ENCODE measurements at places on chromosomes 16 and 17.
A peak's percentile ranks its signal among the peaks of the same experiment; 100 is the strongest.

DNA sequence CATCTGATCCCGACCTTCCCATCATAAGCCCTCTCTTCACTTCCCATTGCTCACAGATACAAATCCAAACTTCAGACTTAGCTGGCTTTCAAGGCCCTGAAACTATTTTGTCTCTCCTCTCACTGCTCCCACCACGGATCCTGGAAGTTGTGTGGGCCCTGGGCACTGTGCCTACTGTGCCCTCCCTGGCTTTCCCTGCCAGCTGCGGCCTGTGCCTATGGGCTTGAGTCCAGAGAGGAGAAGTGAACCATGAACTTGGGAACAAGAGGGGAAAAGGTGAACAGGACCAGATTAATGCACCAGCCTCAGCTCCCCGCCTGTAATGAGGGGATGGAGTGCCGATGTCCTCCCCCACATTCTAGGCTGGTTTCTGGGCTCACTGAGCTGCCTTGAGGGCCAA, 18.9 kb upstream of the KCNJ12 start:
- no peak for DNase-seq

DNA sequence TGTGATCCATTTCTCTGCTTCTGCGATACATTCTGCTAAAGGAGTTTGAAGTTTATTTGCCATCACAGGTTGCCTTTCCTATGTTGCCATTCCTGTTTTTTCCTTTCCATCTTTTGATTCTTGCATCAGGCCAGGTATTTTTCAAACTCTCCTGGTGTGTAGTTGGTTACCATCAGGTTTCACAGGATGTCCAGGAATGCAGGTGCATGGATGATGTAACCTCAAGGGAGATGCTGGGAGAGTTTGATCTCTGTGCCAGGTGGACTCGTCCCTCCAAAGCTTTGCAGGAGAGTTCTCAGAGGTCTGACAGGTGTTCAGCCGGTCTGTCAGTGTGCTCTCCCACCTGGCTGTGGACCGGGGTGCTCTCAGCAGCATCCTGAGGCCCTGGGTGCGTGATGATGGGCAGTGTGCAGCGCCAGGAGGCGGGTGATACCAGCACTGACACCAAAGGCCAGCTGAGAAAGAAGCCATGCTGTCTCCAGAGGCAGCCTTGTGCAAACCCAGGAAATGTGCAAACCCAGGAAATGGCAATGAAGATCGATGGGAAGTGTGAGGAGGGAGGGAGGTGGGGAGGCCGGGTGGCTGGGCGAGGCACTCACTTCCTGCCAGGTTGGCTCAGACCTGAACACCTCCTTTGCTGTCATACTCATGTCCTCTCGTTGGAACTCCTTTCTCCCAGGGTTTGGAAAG, 1.7 kb downstream of the ATP2C2 start:
- no peak for DNase-seq

DNA sequence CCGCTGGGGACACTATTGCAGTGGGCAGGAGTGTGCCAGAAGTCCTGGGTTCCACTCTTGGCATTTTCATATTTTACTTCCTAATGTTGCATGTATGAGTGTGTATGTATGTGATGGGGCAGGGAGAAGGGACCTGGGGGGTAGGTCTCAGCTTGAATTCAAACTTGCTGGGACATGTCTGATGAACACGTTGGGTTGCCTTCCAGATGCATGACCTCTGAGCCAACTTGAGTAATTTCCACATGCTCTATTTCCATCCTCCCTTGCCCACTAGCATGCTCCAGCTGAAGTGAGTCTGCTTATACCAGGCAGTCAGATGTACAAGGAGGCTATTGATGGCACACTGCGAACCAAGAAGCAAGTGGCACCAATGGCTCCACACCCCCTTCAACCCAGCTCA, 32.9 kb upstream of the SRSF1 start:
- no peak for DNase-seq

GRCh38 chr16:3993052-3993785, 112.7 kb upstream of the CREBBP start:
- DNase-seq: no peak

DNA sequence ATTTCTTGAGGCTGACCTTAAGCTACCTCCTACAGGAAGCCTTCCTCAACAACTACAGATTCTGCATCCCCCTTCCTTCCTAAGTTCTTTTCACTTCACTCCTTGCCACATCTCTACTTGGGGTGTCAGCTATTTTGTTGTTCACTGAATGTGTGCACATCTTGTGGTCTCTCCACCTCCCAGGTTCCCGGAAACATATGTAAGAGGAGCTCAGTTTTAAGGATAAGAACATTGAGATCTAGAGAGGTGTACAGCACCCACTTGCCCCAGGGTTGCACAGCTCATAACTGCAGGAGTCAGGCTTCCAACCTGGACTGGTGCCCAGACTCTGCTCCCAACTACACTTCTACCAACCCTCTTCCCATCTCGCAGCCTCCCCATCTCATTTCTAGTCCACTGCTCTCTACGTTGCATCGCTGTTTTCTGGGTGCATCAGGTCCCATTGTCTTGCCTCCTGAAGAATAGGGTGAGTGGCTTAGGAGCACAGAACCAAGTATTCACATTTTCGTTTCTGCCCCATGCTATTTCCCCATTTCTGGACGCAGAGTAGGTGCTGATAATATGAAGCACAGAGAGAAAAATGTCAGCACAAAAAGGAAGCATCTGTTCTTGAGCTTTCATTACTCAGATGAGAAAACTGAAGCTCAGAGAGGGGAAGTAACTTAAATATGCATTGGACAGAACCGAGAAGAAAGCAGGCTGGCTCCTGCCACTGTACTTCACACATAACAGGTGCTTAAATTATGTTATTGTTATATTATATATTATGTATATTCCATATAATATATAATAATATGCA, 292.0 kb upstream of the CCL2 start:
- no peak for DNase-seq

DNA sequence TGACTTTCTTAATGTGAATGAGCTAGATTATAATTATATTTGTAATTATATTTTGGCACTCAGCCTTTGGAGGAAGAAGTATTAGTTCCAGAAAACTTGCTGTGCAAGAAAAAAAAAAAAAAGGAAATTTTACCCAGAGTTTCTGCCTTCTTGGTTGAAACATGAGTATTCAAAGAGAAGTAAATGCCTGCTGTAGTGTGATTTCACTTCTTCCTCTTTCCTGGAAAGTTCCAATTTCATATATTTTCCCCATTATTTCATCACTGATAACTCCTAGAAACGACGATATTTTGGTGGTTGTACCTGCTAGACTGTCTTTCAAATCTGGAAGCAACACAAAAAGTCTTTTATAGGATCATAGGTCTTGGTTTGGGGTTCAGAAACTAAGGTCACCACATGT, 20.4 kb upstream of the MPHOSPH6 start:
- no peak for DNase-seq

DNA sequence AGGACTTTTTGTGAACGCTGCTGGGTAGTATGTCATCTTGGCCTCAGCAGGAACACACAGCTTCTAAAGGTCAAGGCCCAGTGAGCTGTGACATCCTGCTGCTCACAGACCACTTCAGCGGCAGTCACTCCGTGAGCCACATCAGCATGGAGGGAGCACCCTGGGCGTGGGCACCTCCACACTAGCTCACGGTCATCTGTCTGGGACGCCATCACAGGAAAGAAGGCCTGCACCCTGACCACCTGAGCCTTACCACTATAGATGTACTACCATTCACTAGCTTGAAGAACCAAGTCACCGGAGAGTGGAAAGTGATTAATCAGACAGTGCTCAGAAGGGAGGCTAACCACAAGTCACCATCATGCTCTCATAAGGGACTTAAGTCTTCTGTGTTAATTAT, 3.3 kb downstream of the AXIN1 start:
- DNase-seq: no peak

- DNase-seq: no peak
Measured at GRCh38 chr17:67256075-67256732, 11.2 kb upstream of the HELZ start.

GRCh38 chr17:9356488-9356911, 219.1 kb downstream of the STX8 start:
- DNase-seq: no peak

DNA sequence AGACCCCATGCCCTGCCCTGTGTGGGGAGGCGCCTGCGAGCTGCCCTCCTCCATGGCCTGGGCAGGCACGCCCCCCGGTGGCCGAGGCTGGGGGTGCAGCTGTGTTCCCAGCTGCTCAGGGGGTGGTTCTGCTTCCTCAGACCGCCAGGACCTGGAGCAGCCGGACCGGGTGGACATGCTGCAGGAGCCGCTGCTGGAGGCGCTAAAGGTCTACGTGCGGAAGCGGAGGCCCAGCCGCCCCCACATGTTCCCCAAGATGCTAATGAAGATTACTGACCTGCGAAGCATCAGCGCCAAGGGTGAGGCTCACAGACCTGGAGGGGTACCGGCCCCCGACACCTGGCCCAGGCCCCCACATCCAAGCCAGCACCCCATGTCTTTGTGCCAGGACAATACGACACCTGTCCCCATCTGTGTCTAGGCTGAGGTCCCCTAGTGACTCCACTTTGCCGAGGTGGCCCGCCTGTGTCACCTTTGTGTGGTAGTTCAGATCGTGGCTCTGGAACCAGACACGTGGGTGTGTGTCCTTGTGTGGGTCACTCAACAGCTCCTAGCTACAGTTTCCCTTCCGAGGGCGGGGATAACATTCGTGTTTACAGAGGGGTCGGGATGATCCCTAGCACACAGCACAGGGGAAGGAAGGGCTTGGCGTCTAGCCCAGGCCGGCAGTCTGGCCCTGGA, 9.3 kb downstream of the GJD3 start:
- peak; percentile 58 for DNase-seq

DNA sequence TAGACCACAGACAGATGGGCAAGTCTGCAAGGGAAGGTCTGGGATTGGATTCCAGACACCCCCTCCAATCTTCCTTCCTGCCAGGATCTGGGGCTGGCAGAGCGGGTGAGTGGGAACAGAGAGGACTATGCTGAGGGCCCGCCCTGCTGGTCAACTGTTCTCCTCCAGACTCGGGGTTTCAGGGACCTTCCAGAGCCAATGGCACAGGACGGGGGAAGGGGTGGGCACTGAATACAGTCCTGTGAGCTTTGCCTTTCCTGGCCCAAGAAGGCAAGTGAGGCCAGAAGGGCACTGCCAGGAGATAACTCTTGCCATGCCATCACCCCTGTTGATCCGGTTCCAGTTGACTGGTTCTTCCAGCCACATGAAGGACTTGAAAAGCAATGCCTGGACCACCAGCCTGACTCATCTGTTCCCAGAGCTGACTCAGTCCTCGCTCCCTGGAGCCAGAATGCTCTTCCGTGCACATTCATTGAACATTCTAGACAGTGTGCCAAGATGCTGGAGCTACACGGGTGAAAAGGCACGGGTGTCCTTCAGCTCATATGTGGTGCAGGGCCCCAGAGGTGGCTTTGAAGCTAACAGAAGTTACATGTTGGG, 533 bp upstream of the MEFV start:
- DNase-seq: no peak

GRCh38 chr17:56597495-56597990, 4.0 kb downstream of the NOG start:
- no peak for DNase-seq

DNA sequence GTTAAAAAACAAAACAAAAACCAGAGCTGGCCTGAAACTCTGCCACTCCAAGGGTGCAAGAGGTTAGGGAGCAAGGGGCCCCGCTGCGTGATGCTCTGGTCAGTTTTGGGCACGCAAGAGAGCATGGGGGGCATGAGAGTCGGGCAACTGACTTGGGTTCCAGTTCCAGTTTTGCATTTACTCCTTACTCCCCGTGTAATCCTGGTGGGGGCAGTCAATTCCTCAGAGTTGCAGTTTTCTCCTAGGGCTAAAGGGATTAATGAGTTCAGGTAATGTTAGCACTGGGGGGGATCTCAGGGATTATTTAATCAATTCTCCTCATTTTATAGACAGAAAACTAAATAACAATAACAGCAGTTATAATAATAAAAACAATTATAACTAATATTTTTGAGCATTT, 72.9 kb upstream of the PMFBP1 start:
- DNase-seq: no peak

DNA sequence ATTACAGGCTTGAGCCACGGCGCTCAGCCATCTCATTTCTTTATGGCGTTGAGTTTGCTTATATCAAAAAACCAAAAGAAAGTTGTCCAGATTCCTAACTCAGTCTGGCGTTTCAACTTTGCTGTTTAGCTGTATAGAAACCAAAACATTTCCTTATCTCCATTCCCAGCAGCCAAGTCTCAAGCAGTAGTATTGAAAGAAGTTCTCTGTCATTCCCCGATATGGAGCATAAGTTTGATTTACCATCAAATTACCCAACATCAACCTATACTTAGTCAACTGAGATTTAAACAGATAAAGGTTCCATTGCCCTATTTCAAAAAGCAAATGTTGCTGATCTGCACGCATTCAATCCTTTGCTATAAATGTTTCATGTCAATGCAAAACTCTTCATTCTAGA, 27.5 kb upstream of the RAB11FIP4 start:
- DNase-seq: no peak

- DNase-seq: no peak
Measured at GRCh38 chr17:78361225-78361701, 1.4 kb upstream of the SOCS3 start.

DNA sequence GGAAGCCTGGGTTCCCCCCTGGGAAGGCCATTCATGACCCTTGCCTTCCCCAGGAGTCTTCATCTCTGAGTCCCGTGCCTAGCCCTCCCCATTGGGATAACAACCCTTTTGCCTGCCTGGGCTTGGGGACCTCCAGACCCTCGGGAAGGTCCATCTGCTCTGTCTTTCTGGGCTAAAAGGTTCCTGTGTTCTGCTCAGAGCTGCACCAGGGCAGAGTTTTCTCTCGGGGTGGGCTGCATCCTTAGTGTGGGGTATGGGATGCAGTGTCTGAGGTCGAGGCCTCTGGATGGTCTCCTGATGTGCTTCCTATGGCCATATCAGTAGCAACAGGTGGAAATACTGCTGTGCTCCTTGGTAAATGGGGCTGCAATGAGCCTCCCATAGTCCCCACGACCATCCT, 22.9 kb upstream of the PLLP start:
- no peak for DNase-seq

GRCh38 chr16:30892670-30893416, 1.0 kb downstream of the BCL7C start:
- DNase-seq: no peak

GRCh38 chr16:3140603-3141427, 6.0 kb downstream of the ZNF213 start:
- DNase-seq: no peak

GRCh38 chr16:56372013-56372634, 53.2 kb downstream of the AMFR start:
- DNase-seq: no peak

DNA sequence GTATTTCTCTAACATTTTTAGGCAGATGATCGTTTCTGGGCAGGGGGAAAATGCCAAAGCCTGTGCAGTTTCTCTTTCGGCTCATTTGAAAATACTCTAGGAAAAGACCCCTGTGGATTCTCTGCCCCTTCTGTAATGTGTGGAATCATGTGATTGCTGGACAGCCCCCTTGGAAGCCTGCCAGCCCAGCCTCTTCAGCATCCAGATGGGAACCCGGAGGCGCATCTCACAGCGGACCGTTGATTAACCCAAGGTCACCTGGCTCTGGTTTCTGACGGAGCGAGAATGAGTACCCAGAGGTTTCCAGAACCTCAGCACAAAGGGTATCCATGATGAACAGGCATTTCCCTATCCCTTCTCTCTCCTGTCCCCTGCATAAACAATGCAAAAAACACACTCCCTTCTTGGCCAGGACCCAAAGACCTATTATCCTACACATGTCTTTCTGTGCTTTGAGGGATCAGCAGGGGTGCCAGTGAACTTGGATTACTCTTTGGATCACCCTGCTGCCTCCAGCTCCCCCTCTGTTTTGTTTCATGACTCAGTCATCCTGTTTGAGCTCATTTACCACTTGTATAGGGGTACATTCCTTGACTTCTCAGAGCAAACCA, 957.1 kb upstream of the RBFOX1 start:
- no peak for DNase-seq

- DNase-seq: no peak
Measured at GRCh38 chr17:78163881-78164747, 4.3 kb upstream of the SYNGR2 start.

GRCh38 chr17:32102646-32103186, 39.6 kb upstream of the RHOT1 start:
- no peak for DNase-seq
